ENCODE measurements at places on chromosomes 12 and 14.

DNA sequence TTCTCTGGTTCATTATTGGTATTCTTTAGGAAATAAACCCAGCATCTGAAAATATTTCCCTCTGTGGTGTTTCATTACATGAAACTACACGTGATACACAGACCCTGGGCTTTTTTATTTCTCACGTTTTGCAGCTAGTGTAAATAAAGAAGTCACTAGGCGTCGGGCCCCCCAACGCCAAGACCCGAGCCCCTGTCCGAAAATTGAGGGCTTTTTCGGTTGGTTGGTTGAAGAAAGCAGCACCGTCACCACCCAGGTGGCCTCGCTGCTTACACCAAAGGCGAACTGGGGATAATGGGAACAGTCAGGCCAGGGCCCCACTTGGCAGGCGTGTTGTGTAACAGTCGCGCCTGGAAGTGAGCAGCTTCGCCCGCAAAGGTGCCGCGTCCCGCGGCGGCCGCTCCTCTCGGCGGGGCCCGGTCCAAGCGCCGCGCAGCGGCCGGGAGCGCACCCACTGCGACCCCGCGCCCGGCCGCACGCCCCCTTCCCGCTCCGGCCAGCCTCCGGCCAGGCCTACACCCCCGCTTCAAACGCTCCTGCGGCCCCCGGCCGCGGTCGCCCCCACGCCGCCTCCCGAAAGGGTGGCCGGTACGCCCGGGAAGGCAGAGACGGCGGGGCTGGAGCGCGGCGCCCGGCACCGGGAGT, 1.2 kb downstream of the DUSP16 start:
- no peak for DNase-seq

- no peak for DNase-seq
Measured at GRCh38 chr14:65703996-65704395, 291.5 kb downstream of the FUT8 start.

GRCh38 chr14:34365309-34365915, 96.6 kb downstream of the SPTSSA start:
- DNase-seq: no peak

DNA sequence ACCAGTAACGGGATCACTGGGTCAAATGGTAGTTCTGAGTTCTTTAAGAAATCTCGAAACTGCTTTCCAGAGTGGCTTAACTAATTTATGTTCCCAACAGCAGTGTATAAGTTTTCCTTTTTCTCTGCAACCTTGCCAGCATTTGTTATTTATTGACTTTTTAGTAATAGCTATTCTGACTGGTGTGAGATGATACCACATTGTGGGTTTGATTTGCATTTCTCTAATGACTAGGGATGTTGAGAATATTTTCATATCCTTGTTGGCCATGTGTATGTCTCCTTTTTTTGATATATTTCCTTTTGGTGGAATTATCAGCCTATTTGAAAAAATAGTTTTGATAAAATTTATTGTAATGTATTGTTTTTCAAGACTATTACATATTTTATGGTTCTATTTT, 701.2 kb upstream of the FBXO33 start:
- DNase-seq: no peak

DNA sequence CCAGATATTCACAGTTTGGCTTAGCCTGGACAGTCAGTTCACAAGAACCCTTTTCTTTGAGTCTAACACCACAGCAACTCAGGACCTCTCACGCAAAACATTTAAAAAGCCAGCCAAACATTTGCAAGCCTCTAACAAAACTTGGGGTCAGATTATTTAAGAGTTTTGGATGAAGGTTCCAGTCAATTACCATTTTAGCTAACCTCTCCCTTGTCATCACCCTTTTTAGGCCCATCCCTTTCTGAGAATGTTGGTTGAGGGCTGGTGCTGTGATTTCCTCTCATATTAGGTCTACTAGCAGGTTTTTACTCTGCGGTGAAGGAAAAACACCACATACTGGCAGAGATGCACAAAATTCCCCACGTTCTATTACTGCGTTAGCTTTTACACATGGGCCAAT, 20.7 kb downstream of the PAX9 start:
- DNase-seq: no peak

GRCh38 chr12:66956300-66956699, 277.4 kb upstream of the GRIP1 start:
- DNase-seq: no peak

DNA sequence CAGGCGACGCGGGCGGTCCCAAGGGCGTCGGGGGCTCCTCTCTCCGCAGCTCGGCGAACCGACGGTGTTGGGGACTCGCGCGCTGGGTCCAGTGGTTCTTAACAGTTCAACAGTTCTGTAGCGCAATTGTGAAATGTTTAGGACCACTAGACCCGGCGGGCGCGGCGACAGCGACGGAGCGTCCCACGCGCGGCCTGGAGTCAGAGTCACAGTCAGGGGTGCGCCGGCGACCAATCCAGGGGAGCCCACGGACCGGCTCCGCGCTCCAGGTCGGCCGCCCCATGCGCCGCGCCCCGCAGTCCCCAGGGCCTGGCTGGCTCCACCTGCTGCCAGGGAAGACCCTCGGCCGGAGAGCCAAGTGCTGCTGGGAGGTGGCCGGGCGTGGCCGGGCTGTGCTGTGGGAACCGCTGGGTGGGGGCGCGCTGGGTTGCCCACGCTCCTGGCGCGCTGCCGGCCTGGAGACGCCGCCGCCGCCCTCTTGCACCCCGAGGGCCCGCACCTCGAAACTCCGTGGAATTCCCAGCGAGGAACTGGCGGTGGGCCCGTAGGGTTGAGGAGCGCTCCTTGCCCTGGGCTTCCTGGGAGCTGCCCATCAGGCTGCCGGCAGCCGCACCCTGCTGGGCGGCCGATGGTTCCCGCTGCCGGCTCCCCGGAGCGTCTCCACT, 20.9 kb upstream of the KIF26A start:
- no peak for DNase-seq

GRCh38 chr14:71348394-71348793, 441.1 kb downstream of the PCNX1 start:
- no peak for DNase-seq

GRCh38 chr14:64762044-64763034, 58.1 kb downstream of the PLEKHG3 start:
- DNase-seq: no peak

DNA sequence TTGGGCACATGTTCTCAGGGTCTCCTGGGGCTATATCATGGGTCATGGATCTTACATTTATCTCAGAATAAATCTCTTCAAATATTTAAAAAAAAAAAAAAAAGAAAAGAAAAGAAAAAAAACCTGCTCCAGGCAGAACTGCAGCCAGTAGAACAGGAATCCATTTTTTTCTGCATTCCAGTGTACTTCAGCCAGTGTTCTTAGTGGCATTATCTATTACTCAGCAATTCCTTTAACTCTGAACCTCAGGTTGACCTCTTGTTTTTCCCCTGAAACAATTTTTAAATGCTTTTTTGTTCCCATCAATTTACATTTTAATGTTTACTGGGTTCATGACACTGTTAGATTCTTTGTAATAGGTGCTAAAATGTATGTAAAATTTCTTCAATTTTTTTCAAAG, 66.7 kb upstream of the STXBP6 start:
- no peak for DNase-seq

DNA sequence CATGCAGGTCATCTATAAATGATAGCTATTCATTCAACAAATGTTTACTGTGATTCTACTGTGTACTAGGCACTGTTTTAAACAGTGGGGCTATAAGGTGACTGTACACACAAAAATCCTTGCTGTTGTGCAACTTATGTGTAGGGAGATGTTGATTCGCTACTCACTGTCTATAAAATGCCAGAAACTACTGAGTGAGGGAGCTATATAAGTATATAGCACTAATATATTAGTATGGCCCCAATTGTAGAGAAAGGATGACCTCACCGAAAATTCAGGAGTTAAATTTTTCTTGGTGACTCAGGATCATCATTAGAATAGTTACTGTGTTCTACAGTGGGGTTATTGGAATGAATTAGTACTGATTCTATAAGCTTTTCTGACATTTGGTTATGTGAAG, 117.4 kb downstream of the TGFB3 start:
- DNase-seq: no peak

DNA sequence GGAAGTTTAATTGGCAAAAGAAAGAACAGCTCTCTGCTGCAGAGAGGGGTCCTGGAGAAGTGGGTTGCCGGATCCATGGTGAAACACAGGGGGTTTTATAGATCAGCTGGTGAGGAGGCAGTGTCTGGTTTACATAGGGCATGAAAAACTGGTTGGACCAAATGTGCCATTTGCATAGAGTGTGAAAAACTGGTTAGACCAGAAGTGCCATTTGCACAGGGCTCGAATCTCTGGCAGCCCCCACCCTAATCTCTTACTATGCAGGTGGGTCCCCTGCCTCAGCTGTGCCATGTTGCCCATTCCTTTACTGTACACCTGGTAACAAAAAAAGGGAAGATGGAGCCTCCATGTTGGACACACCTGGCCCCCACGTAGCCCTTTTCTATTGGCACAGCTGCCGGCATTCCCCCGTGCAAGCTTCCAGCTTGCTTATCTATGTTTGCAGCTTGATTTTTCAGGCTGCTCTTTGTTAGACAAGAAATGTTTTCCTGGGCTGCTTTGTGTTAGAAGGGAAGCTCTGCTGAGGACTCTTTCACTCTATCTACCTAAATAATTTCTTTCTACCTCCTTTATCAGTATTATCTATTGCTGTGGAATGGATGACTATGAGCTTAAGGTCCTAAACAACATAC, 61.1 kb upstream of the TMEM132D start:
- DNase-seq: no peak

DNA sequence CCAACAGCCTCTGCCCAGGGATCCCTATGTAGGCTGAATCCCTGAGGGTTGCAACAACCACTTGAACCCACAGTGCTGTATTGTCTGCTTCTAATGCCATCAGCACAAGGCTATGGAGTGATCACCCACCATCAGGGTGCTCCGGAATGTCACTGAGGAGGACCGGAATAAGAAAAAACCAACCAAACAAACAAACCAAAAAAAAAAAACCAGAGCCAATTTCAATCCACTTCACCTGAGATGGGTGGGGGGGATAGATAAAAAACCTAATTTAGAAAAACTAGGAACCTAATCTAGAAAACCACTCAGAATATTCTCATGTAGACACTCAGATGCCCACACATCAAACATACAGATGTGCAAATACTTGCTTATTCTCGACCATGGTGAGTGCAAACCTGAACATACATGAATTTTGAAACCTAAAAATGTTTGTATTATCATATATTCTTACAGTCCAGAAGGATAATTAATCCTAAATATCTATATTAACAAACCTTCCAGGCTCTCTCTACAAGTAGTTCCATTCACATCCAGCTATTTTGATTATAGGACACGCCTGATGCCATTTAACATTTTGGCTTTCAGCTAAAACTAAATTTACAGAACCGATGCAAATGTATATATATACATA, 3.7 kb downstream of the TBX5 start:
- no peak for DNase-seq
